Bone marrow (tissue), 2 donors: ENCODE measurements at places on chromosomes 11 and 22.

DNA sequence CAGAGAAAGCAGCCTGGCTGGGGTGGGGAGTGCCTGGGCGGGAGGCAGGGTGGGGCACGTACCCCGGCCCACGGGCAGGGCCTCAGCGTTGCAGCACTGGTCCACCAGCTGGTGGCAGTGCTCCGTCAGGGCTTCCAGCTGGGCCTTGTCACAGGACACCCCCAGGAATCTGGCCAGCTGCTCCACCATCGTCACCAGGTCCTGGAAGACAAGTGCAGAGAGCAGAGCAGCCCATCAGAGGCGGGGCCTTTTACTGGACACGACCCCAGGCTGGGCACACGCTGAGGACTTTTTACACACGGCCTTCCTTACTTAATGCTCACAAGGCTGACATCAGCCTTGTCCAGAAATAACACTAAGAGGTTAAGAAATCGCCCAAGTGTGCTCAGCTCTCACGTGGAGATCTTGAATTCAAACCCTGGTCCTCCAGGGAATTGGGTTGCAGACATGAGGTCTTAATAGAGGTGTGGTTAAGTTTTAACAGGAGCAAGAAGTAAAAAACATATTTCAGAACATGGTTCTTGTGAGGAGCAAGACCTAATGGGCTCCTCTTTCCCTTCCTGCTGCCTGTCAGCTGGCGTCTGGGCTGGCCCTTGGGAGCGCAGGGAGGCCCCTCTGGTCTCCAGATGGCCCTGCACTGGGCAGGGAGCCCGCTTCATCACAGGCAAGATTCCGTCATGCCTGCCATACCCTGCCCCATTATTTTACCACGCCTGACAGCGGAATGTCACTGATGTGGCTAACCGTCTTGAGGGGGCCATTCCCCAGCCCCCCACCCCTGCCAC, 17.1 kb upstream of the EFCAB6 start:
- no peak for DNase-seq

- no peak for DNase-seq
These were observed 2.0 kb upstream of the UEVLD start for GRCh38 chr11:18590571-18590970.

GRCh38 chr11:107385361-107385981, 72.2 kb downstream of the CWF19L2 start:
- no peak for DNase-seq

DNA sequence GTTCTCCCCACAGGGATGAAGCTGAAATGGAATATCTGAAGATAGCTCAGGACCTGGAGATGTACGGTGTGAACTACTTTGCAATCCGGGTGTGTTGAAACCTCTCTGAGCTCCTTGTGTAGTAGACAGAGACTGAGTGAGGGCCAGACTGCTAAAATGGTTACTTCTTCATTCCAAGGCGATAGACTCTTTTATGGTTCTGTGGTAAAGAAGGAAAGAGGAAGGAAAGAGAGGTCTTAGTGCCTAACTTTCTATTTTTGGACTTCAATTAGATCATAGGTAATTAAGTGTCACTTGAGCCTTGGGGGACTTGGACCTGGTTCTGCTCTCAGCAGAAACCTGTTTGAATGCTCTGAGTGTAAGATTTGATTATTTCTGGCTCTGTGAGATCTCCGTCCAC, 54.7 kb downstream of the NF2 start:
- peak; percentile 87 for DNase-seq

DNA sequence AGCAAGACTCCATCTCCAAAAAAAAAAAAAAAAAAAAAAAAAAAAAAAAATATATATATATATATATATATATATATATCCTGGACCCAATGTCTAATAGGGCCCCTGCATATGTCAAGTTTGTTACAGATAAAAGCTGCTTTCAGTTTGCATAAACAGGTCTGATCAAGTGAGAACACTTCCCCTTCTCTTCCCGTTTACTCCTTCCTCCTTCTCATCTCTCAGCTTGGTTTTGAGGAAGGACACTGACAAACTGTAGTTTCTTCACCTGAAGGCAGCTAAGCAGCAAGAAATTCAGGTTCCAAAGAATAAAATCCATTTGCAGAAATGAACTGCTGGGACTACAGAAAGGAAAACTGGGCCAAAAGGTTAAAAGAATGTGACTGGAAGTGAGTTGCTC, 11.7 kb downstream of the THOC5 start:
- peak; percentile 45 for DNase-seq

DNA sequence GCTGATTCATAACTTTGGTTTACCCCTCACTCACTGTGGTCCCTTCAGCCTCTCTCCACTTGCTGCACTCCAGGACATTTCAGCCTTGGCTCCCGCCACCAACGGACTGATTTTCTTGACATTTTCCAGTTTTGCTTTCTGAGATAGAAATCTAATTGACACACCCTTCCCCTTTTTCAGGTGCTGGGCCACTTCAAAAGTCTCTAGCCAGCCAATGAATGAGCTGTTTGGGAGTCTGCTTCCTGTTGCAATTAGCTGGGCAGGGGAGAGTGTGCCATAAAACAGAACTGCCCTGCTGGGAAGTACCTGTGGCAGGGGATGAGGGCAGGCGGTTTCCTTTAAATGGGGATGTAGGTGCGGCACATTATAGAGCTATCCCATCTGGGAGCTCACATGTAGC, 21.1 kb upstream of the PLET1 start:
- no peak for DNase-seq

DNA sequence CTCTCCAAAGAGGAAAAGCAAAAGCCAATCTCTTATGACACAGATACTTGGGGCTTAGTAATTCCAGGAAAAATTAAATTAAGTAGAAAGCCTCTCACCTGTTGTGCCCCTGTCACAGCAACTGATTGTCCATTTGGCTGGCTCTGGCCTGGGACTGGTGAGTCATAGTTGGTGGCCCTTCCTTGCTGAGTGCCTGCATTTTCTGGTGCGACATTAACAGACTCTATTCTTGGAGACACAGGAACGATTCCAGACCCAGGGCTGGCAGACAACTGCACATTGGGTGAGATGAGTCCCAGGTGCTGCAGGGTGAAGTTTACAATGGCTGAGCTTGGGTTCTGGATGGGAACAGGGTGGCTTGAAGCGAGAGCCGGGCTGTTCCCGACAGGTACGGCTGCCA, 15.6 kb downstream of the E2F8 start:
- no peak for DNase-seq

- DNase-seq: no peak
These were observed 4.0 kb downstream of the KCNJ1 start for GRCh38 chr11:128862908-128863660.

- DNase-seq: no peak
These were observed 49.7 kb downstream of the GGTLC2 start for GRCh38 chr22:22694106-22694505.

DNA sequence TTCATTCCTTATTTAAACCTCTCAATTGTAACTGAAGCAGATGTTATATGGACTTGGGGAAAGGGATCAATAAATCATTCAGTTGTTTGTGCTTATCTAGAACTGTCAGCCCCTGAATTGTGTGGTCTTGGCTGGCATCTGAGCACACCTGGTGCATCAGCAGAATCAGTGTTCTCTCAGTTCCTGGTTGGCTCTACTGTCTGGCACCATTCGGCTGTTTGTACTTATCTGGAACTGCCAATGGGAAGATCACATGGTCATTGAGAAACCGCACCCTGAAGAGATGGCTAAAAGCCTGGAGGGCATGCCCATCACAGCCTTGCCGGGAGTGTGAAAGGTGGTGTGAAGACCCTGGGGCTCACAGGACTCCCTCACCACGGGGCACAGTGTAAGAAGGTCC, 37.1 kb upstream of the EHF start:
- DNase-seq: no peak

DNA sequence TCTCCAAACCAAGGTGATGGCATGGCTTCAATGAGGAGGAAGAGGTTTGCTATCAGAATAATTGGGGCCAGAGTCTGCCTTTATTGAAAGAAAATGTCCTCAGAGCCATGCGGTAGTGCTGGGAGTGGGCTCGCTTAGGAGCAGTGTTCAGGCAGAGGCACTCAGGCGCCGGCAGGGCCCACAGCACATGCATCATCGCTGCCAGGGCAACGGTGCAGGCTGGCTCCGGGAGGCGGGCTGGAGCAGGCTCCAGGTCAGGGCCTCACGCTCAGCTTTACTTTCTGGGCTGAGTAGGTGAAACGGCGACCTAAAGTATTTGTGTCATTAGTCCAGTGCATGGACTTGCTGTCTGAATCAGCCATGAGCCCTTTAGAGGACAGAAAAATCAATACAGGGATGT, 169.9 kb upstream of the CCDC90B start:
- DNase-seq: no peak

DNA sequence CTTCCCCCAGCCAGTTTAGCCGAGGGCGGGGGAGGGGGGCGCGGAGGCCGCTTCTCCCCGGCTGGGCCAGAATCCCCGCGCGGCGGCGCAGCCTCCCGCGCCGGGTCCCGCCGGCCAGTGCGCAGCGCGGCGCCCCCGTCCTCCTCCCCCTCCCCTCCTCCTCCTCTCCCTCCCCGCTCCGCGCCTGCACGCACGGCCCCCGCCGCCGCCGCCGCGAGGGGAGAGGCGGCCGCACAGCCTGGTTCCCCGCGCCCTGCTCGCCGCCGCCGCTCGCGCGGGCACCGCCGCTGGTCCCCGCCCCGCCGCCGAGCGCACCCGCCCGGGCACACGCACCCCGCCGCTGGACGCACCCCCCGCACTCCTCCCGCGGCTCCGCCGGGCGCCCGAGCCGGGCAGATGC, at the start of gene FLRT1:
FLRT1 (plus strand) TSS at position 356 of the 400 bp plus-strand sequence. CDS start 80,337 bp downstream, outside the sequence.
- DNase-seq: no peak

GRCh38 chr22:26671317-26672059, 14.1 kb downstream of the MIAT start:
- no peak for DNase-seq

DNA sequence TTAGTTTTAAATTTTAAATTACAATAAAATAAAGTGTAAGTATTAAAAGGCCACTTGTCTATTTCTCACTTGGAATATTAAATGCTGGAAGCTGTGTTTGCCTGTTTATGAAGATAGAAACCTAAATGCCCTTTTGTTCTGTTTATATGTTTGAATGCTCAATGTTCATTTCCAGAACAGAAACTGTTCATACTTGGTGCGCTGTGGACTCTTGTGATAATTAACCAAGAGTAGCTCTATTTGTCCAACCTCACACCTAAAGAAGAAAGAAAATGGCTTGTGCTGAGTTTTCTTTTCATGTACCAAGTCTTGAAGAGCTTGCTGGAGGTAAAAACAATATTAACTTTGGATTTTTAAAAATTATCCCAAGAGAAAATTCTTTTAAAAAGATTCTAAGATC, 5.7 kb downstream of the C11orf54 start:
- DNase-seq: no peak

- DNase-seq: no peak
These were observed 43.3 kb downstream of the SNX19 start for GRCh38 chr11:130872981-130873380.

- DNase-seq: no peak
These were observed 3.8 kb downstream of the AMOTL1 start for GRCh38 chr11:94771951-94772350.

GRCh38 chr22:17712441-17712840, 61.8 kb downstream of the BID start:
- DNase-seq: no peak

DNA sequence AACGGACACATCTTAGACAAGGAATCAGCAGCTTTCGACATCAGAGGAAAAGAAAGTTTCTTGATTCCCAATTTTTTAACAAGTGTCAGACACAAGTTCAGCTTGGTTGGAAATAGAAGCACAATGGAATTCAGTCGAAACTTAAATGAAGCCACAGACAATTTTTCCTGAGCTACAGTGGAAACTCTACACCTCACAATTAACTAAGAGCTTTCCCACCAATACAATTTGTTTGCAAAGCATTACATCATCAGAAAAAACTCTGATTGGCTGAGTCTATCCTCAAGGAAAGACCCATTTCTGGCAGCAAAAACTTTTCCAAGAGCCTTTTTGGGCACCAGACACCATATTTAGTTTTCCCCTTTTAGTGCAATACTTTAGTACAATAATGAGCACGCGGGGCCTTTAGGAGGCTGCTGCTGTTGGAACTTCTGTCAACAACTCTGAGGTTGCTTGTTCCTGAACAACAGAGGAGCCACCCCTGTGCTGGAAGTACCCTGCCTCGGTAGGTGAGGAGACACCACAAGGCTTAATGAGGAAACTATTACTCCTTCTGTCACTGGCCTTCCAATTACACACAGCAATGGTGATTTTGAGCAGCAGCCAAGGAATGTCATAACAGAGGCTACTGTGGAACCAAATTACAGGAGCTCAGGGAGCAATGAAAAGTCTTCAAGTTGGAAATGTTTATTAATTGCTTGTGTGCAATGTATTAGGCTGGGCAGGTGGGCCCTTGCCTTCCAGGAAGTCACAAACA, 61.9 kb upstream of the BARX2 start:
- DNase-seq: no peak

DNA sequence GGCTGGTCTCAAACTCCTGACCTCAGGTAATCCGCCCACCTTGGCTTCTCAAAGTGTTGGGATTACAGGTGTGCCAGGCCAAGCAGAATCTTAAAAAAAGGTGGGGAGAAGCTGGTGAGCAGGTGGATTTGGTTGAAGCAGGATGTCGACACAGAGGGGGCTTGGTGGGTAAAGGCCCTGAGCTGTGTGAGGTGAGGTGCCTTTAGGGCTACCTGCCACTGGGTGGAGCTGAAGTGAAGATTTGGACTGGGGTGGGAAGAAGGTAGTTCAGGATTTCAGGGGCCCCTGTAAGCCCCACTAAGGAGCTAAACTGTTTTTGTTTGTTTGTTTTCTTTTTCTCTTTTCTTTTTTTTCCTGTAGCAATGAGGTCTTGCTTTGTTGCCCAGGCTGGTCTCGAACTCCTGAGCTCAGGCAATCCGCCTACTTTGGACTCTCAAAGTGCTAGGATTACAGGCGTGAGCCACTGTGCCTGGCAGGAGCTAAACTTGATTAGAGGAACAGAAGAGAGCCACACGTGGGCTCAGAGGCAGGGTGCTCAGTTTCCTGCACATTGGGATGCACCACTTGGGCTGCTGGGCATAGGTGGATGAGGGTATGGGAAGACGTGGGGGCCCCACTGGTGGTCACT, 6.0 kb downstream of the P2RX6 start:
- DNase-seq: no peak

DNA sequence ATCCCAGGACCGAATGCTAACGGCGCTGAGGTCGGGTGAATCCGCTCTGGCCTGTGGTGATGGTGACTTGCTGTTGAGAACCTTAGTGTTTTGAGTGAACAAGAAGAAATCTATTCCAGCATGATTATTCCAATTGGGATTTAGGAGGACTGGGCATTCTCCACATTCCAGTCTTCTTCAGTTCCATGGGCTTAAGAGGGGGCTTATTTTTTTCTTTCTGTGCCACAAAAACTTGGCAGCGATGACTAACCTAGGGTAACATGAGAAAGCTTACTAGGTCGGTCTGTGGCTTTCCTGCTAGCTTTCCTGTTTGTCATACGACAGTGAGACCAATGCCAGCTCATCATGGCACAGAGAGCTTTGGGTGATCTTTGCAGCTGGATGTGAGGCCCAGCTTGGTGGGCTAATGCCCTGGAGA, 62.9 kb upstream of the ATXN10 start:
- DNase-seq: peak; percentile 82

DNA sequence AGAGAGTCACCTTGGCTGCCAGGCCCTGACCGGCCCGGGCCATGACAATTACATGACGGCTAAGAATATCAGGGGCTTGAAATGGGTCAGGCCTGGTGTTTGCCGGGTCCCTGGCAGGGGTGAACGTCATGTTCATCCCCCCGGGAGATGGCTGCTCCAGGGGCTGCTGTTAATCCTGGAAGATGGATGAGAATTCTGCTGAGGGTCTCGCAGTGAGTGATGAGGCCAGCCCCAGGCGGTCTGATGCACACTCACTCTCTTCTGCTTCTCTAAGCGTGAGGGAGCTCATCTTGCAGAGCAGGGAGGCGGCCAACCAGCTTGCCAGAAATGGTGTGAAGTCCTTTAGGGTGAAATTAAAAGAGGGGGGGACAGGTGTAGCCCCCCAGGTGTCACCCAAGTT, 101.3 kb upstream of the ANO1 start:
- DNase-seq: no peak
